Caco-2 (cell line): ENCODE measurements at places on chromosomes 3 and 15. TPM values are rescaled to one million over a fixed set of nuclear protein-coding genes. Genes with fewer than 3 reads are reported as not detected.

ITIH1 gene
- total RNA-seq, result 0.49 TPM in 1 of 2 replicates, not detected in the other

TLR9 gene
- not detected in 2 replicates for total RNA-seq

FEM1B gene
- total RNA-seq, result 33.5 and 41.0 TPM in 2 replicates

GOLGA6B gene
- total RNA-seq, result not detected in 2 replicates

GOLGA8S gene
- total RNA-seq, result not detected in 2 replicates

DTX3L gene
- total RNA-seq, result 17.3 and 21.9 TPM in 2 replicates

HIGD2B gene
- total RNA-seq, result not detected in 2 replicates

SERPINI2 gene
- total RNA-seq, result not detected in 2 replicates

C3orf49 gene
- not detected in 2 replicates for total RNA-seq

CCDC191 gene
- total RNA-seq, result 1.9 and 2.2 TPM in 2 replicates

PEX5L gene
- total RNA-seq, result not detected in 2 replicates

PLA2G4D gene
- total RNA-seq, result not detected in 2 replicates

DNA sequence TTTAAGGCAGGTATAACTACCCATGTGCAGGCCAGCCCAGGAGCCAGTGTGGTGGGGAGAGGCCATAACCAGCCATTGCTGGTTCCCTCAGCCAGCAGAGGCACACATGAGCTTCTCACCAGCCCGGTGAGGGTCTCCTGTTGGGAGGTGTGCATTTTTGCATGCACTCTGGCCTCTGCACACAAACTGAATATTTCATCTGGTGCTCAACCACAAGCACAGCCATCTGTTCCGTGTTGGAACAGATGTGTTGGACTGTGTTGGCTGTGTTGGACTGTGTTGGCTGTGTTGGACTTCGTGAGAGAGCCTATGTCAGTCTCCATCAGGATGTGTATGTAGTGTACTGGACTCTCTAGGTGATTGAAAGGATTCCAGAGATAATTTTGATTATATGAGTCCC is 67.2 kb downstream of the RPL39L start:
- H3K27ac ChIP-seq, result no peak overlapping the region
- no peak overlapping the region for H3K4me3 ChIP-seq
- no peaks in the 10 kb centered on the region for H3K27me3 ChIP-seq
- DNase-seq, result no peak

- no peaks in the 10 kb centered on the region for H3K36me3 ChIP-seq
- no peak for DNase-seq
- no peaks in the 10 kb centered on the region for H3K27me3 ChIP-seq
- H3K4me1 ChIP-seq, result peaks cover 23% of the 10 kb centered on the region
These were observed 45.7 kb downstream of the PDHB start for GRCh38 chr3:58387650-58388546.

DNA sequence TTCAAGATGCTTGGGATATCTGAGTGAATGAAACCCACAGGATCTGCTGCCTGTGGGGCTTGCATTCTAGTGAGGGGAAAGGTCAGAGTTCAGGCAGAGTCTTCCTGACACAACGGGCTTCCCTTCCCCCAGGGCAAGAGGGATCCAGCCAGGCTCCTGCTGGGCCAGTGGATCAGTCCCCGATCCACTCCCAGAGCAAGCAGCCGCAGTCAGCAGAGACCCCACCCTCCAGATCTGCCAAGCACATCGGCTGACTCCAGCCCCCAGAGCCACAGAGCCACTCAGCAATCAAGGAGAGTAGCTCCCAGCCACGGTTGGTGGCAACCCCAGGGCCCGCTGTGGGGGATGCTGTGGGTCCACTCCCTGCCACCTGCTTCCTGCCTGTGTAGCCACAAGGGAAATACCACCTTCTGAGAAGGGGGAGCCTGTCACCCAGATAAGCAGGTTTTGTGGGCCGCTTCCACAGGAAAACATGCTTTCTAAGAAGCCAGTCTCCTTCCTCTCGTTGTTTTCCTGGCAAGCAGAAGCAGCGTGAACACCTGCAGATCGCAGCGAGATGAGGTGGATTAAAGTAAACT is 44.9 kb downstream of the CPN2 start:
- H3K27me3 ChIP-seq, result no peaks in the 10 kb centered on the region
- no peaks in the 10 kb centered on the region for H3K36me3 ChIP-seq
- DNase-seq, result no peak
- no peak overlapping the region for H3K27ac ChIP-seq
- H3K4me3 ChIP-seq, result no peak overlapping the region
- peaks cover 7% of the 10 kb centered on the region; the same call in 1 of the 2 replicates for H3K4me1 ChIP-seq

- DNase-seq, result no peak
- H3K27ac ChIP-seq, result no peak overlapping the region
- H3K27me3 ChIP-seq, result no peaks in the 10 kb centered on the region
- no peaks in the 10 kb centered on the region for H3K4me1 ChIP-seq
- no peaks in the 10 kb centered on the region for H3K36me3 ChIP-seq
- no peak overlapping the region for H3K4me3 ChIP-seq
These were observed 72.4 kb downstream of the CHDH start for GRCh38 chr3:53773611-53774368.

DNA sequence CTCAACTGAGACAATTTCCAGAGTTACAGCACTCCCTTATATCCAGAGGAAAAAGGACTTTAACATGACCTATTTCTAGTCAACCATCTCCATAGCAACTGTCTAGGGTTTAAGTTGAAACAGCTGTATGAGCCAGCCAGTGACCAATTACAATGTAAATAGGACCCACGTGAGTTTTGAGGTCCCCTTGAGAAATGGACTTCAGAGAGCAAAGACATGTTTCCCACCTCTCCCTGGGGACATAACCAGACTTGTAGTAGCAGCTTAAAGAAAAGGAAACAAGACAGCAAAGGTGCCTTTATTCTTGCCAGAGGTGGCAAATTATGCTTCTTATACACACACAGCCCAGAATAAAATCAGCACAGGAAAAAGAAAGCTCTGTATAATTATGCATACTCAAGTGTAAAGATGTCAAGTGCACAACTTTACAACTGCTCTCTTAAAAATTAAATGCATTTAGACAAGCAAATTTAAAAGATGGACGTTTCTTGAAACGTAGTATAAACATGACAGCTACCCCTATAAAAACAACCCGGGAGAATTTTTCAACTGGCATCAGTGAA is 40.2 kb downstream of the SUMF1 start:
- H3K27ac ChIP-seq, result peak overlapping the region; percentile 63
- DNase-seq, result no peak
- no peak overlapping the region for H3K4me3 ChIP-seq

GRCh38 chr3:189071446-189071845 is 100.3 kb upstream of the TPRG1 start:
- no peaks in the 10 kb centered on the region for H3K27me3 ChIP-seq
- H3K4me3 ChIP-seq, result no peak overlapping the region
- no peaks in the 10 kb centered on the region for H3K4me1 ChIP-seq
- no peak for DNase-seq
- no peak overlapping the region for H3K27ac ChIP-seq

- H3K27me3 ChIP-seq, result no peaks in the 10 kb centered on the region; the same call in none of the 2 replicates
- no peaks in the 10 kb centered on the region for H3K4me1 ChIP-seq
- no peak overlapping the region for H3K4me3 ChIP-seq
- H3K27ac ChIP-seq, result no peak overlapping the region
These were observed 18.4 kb downstream of the CCK start for GRCh38 chr3:42247576-42248027.

- H3K27ac ChIP-seq, result no peak overlapping the region
- H3K4me1 ChIP-seq, result no peaks in the 10 kb centered on the region
- no peak overlapping the region for H3K4me3 ChIP-seq
- H3K27me3 ChIP-seq, result no peaks in the 10 kb centered on the region
- DNase-seq, result no peak
These were observed 41.4 kb downstream of the C3orf85 start for GRCh38 chr3:109177908-109178307.

- no peaks in the 10 kb centered on the region for H3K27me3 ChIP-seq
- H3K4me1 ChIP-seq, result no peaks in the 10 kb centered on the region
- no peak overlapping the region for H3K4me3 ChIP-seq
These were observed 25.1 kb downstream of the SLC6A11 start for GRCh38 chr3:10841100-10841499.

- H3K4me1 ChIP-seq, result peaks cover 43% of the 10 kb centered on the region
- DNase-seq, result no peak
- no peaks in the 10 kb centered on the region for H3K27me3 ChIP-seq
These were observed 23.9 kb upstream of the CTNNB1 start for GRCh38 chr3:41175365-41175764.

- DNase-seq, result no peak
- no peak overlapping the region for H3K27ac ChIP-seq
- no peaks in the 10 kb centered on the region for H3K36me3 ChIP-seq
- H3K27me3 ChIP-seq, result no peaks in the 10 kb centered on the region
- H3K4me3 ChIP-seq, result no peak overlapping the region
These were observed 179.2 kb upstream of the PROK2 start for GRCh38 chr3:71964170-71964569.

DNA sequence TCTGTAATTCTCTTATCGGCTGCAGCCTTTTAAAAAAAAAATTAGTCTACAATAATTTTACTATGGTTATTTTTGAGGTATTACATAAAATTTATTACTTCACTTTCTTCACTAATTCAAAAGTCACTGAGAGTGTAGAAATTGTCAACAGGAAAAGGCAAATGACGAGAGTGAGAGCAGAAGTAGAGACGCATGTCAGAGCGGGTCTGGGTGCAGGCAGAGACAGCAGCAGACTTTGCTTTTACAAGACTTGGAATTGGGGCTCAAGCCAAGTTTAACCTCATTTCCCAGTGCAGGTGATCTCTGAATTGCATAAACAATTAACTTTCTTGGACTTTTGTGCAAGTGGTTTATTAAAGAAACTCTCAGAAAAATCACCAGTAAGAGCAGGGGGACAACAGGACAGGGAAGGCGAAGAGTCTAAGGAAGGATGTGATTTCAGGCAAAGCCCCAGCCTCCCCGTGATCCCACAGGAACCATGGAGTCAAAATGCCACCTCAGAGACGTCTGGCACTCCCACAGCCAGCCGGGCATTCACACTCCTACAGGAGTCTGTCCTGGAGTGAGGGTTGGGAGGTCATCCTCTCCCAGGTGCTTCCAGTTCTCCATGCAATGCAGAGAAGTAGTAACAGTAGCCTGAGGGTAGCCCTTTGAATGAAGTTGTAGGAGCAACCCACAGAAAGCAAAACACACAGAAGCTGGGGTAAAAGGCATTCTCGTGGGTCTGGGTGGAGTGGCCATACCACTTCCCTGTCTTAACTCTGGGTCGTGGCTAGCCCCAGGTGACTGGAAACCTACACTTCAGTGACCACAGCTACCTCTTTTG is 274.0 kb upstream of the TGFBR2 start:
- H3K36me3 ChIP-seq, result no peaks in the 10 kb centered on the region
- peaks cover 31% of the 10 kb centered on the region for H3K4me1 ChIP-seq
- H3K27ac ChIP-seq, result peak overlapping the region; percentile 60
- no peak for DNase-seq
- no peaks in the 10 kb centered on the region for H3K27me3 ChIP-seq
- no peak overlapping the region for H3K4me3 ChIP-seq

DNA sequence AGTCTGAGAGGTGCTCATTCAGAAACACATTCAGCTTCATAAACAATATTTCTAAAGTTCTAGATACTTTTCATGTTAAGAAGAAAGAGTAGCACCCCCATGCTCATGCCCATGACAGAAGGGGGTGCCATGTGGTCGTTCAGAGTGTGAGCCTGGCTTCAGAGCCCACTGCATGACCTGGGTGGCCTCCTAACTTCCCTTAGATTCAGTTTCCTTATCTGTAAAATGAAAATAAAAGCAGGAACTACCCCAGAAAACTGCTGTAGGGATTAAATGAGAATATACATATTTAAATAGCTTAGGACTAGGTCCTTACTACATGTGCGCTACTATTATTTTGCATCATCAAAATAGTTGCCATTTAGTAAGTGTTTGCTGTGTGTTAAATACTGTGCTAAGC is 69.2 kb downstream of the ABHD5 start:
- H3K36me3 ChIP-seq, result no peaks in the 10 kb centered on the region
- H3K27me3 ChIP-seq, result no peaks in the 10 kb centered on the region
- peaks cover 33% of the 10 kb centered on the region for H3K4me1 ChIP-seq
- H3K27ac ChIP-seq, result peak overlapping the region; percentile 89

DNA sequence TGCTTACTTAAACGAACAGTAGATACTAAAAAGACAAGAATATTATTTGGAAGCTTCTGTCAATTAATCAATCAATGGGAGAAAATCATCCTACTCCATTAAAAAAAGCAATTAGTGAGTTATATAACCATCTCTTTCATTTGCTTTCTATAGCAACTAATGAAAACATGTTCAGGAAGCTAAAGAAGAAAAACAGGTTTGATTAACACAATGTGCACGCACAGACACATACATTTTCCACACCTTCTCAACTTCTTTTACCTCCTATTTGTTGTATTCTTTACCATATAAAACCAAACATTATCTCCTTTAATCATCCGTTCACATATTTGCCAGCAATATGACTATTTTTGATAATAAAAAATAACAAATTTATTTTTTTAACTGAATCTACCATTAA is 111.3 kb downstream of the GBE1 start:
- no peak overlapping the region for H3K4me3 ChIP-seq
- no peaks in the 10 kb centered on the region for H3K4me1 ChIP-seq
- no peak overlapping the region for H3K27ac ChIP-seq
- H3K27me3 ChIP-seq, result no peaks in the 10 kb centered on the region
- DNase-seq, result no peak

GRCh38 chr3:50671331-50671730 is 3.4 kb upstream of the DOCK3 start:
- no peak overlapping the region for H3K27ac ChIP-seq
- H3K27me3 ChIP-seq, result peaks cover 10% of the 10 kb centered on the region
- H3K4me3 ChIP-seq, result no peak overlapping the region
- no peaks in the 10 kb centered on the region for H3K4me1 ChIP-seq

DNA sequence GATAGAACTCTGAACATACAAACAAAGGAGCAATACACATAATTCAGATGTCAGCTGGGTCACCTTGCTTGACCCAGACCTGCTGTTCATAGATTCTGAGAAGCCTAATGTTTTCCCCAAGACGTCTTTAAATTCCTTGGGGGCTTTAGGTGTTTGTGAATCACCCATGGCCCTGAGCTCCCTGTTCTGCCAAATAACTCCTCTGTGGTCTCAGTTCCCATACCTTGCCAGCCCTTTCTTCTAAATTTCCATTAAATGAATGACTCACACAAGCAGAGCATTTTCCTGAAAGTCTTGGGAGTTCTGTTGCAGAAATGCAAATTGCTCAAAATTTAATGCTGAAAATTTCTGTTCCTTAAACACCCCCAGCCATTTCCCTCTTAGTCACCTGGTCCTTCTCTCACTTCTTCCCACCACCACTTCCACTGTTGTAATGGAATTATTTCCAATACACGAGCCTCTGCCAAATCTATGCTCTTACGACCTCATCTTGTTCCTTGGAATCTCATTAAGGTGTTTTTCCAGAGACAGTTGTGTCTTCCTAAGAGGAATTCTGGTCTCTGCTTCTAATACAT is 33.4 kb upstream of the PSMD6 start:
- DNase-seq, result no peak
- H3K4me1 ChIP-seq, result peaks cover 10% of the 10 kb centered on the region; the same call in 1 of the 2 replicates

DNA sequence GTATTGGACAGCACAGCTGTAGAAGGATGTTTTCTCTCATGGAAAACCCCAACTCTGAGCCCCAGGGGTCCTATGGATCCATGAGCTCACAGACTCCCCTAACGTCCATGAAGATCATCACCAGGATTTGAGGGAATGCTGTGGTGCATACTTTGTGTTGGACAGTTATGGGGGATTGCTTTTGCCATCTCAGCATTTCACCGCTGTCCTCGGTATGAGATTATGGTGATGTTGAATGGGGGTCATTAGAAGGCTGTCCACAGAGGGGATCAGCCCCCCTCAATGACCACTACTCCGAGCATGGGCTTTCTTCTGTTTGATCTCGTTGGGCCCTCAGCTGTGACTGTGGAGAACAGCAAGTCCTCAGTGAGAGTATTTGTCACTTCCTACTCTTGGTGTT is 255.2 kb upstream of the CTDSPL start:
- peaks cover 32% of the 10 kb centered on the region for H3K4me1 ChIP-seq
- no peak overlapping the region for H3K4me3 ChIP-seq
- no peak overlapping the region for H3K27ac ChIP-seq
- H3K27me3 ChIP-seq, result no peaks in the 10 kb centered on the region
- no peaks in the 10 kb centered on the region for H3K36me3 ChIP-seq
